ENCODE measurements at places on chromosomes 6 and 20. TPM values are rescaled to one million over a fixed set of nuclear protein-coding genes. Genes with fewer than 3 reads are reported as not detected.
A peak's percentile ranks its signal among the peaks of the same experiment; 100 is the strongest.

The SMPDL3A gene
- not detected for polyA plus RNA-seq

GRCh38 chr20:24111858-24112257 is 123.3 kb upstream of the GGTLC1 start:
- peaks cover 3% of the 10 kb centered on the region for H3K27me3 ChIP-seq
- H3K4me1 ChIP-seq = no peaks in the 10 kb centered on the region
- H3K4me3 ChIP-seq = no peak overlapping the region
- H3K36me3 ChIP-seq = no peaks in the 10 kb centered on the region
- H3K27ac ChIP-seq = no peak overlapping the region

- H3K4me3 ChIP-seq = no peak overlapping the region
- H3K36me3 ChIP-seq = no peaks in the 10 kb centered on the region
- H3K4me1 ChIP-seq = peaks cover 44% of the 10 kb centered on the region
- no peak overlapping the region for H3K27ac ChIP-seq
- H3K27me3 ChIP-seq = no peaks in the 10 kb centered on the region
Measured at GRCh38 chr6:52548353-52548713, 28.5 kb downstream of the TRAM2 start.

GRCh38 chr6:155047523-155047922 is 52.4 kb downstream of the TIAM2 start:
- no peak overlapping the region for H3K4me3 ChIP-seq
- H3K27ac ChIP-seq = no peak overlapping the region
- no peaks in the 10 kb centered on the region for H3K27me3 ChIP-seq

- H3K27me3 ChIP-seq = no peaks in the 10 kb centered on the region
- H3K4me3 ChIP-seq = no peak overlapping the region
Measured at GRCh38 chr6:39493174-39493573, 170.7 kb upstream of the KCNK16 start.

- no peak overlapping the region for H3K27ac ChIP-seq
- no peaks in the 10 kb centered on the region for H3K27me3 ChIP-seq
- no peaks in the 10 kb centered on the region for H3K4me1 ChIP-seq
- H3K4me3 ChIP-seq = no peak overlapping the region
- H3K36me3 ChIP-seq = no peaks in the 10 kb centered on the region
- DNase-seq = no peak
Measured at GRCh38 chr6:149118737-149119653, 198.5 kb upstream of the TAB2 start.

DNA sequence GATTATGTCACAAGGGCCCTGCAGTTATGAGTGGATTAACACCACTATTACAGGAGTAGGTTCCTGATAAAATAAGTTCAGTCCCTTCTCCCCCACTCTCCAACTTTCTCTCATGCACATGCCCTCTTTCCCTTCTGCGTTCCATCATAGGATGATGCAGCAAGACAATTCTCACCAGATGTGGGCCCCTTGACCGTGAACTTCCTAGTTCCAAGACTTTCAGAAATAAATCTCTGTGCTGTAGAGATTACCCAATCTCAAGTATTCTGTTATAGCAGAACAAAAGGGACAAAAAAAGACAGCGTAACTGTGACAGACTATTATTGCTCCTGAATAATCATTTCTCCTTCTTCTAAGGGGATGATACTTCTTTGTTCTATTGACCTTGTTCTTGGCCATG is 33.8 kb upstream of the TMEM244 start:
- H3K4me3 ChIP-seq = no peak overlapping the region
- no peak for DNase-seq
- H3K4me1 ChIP-seq = no peaks in the 10 kb centered on the region
- H3K27ac ChIP-seq = no peak overlapping the region
- H3K36me3 ChIP-seq = no peaks in the 10 kb centered on the region

- no peak for DNase-seq
- no peaks in the 10 kb centered on the region for H3K36me3 ChIP-seq
- H3K4me3 ChIP-seq = no peak overlapping the region
- no peaks in the 10 kb centered on the region for H3K27me3 ChIP-seq
- H3K4me1 ChIP-seq = peaks cover 11% of the 10 kb centered on the region
- H3K27ac ChIP-seq = no peak overlapping the region
Measured at GRCh38 chr20:59829054-59829785, 104.2 kb downstream of the SYCP2 start.

The PTCHD4 gene
- 0.17 TPM for polyA plus RNA-seq

The AHI1 gene
- polyA plus RNA-seq = 6.6 TPM

GRCh38 chr6:35267446-35267845 is 7.9 kb downstream of the ZNF76 start:
- DNase-seq = no peak
- no peaks in the 10 kb centered on the region for H3K36me3 ChIP-seq
- H3K4me1 ChIP-seq = peaks cover 9% of the 10 kb centered on the region
- no peak overlapping the region for H3K27ac ChIP-seq
- H3K27me3 ChIP-seq = no peaks in the 10 kb centered on the region

The SLC22A7 gene
- not detected for polyA plus RNA-seq

DNA sequence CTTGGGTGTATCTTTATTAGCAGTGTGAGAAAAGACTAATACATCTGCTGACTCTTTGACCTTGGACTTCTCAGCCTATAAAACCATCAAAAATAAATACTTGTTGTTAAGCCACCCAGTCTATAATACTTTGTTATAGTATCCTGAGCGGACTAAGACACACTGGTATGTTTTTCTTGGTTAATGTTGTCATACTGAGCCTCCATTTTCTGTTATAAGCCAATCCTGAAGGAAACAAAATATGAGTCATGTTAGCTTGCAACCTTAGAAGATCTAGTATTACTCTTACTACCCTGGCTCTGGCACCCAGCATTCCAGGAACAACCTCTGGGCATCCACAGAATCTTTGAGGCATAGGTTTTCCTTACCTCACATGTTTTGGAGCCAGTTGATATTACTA is 307.2 kb downstream of the FRK start:
- H3K4me1 ChIP-seq = no peaks in the 10 kb centered on the region
- no peaks in the 10 kb centered on the region for H3K36me3 ChIP-seq
- no peak overlapping the region for H3K27ac ChIP-seq
- no peak overlapping the region for H3K4me3 ChIP-seq
- DNase-seq = no peak

DNA sequence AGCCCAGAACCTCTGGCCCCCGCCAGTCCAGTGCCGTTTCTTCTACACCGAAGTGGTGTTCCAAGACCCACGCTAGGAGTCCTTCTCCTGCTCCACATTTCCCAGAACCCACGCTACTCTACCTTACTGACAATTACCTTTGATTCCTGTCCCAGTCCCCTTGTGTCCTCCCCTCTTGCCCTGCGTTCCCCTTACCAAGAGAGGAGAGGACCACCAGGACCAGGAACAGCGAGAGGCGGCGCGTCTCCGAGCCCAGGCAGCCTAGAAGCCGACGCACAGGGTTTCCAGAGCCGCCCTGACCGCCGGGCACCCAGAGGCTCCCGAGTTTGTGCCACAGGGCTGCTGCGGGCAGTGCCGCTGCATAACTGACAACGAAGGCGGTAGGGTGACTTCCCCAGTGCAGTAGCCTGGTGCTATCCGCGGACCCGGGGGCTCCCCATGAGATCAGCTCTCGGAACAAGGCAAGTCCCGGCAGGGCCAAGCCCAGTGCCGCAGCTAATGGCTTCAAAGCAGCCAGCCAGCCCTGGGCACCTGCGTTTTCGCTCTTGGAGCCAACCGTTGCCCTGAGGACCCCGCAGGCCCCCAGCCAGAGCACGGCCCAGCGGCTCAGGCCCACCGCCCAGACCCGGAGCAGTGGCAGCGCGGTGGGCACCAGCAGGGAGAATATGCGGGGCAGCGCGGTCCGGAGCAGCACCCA is 512 bp downstream of the TAP1 start:
- peaks cover 38% of the 10 kb centered on the region for H3K4me1 ChIP-seq
- no peak for DNase-seq
- peak overlapping the region; percentile 88 for H3K4me3 ChIP-seq
- peaks cover 40% of the 10 kb centered on the region for H3K36me3 ChIP-seq

The SLC12A5 gene
- polyA plus RNA-seq = 1.7 TPM

GRCh38 chr6:14770040-14770439 is 475.8 kb upstream of the JARID2 start:
- no peak overlapping the region for H3K27ac ChIP-seq
- DNase-seq = no peak
- H3K36me3 ChIP-seq = no peaks in the 10 kb centered on the region

GRCh38 chr6:147285087-147285855 is 81.1 kb downstream of the STXBP5 start:
- H3K27ac ChIP-seq = no peak overlapping the region
- no peak overlapping the region for H3K4me3 ChIP-seq
- H3K27me3 ChIP-seq = no peaks in the 10 kb centered on the region
- no peaks in the 10 kb centered on the region for H3K4me1 ChIP-seq
- DNase-seq = no peak
- no peaks in the 10 kb centered on the region for H3K36me3 ChIP-seq

GRCh38 chr6:157461000-157461915 is 80.3 kb downstream of the ZDHHC14 start:
- peak; percentile 92 for DNase-seq
- peaks cover 40% of the 10 kb centered on the region for H3K4me1 ChIP-seq
- H3K4me3 ChIP-seq = no peak overlapping the region
- peak overlapping the region; percentile 44 for H3K27ac ChIP-seq
- no peaks in the 10 kb centered on the region for H3K36me3 ChIP-seq
- no peaks in the 10 kb centered on the region for H3K27me3 ChIP-seq

All from GM12878 (cell line).